ENCODE measurements at places on chromosomes 4 and X.
A peak's percentile ranks its signal among the peaks of the same experiment; 100 is the strongest.

DNA sequence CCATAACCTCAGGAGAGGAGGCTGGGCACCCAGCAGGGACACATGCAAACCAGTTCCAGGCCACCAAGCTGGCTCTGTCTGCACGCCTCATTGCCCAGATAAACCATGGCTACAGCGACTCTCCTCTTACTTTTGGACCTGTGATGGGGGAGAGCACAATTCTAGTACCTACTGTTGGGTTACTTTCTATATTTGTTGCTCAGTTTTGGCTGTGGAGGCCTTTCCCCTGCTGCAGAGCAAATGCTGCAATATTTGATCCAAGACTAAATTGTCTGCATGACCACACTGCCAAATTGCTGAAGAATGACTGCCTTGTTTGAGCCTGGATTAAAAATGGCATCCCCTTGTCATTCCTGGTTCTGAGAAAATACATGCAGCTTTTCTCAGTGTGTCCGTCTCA is 253.5 kb downstream of the ARHGAP10 start:
- no peak for DNase-seq

DNA sequence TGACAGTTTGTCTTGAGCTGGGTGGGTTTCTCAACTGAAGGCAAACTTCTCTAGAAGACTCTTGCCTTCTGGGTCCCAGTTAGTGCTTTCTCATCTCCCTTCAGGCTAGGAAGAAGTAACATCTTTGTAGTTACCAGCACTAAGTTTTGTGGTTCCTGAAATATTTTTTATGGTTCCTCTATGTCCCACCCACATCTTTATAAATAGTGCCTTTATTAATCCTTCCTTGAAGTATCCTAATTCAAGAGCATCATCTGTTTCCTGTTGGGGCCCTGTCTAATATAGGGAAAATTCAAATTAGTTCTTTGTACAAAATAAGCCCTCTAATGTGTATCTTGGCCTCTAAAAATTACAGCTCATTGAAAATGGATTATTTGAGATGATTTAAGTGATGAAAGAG is 147.4 kb upstream of the MAOA start:
- DNase-seq: no peak

GRCh38 chrX:64204701-64205440 is 637 bp downstream of the AMER1 start:
- peak; percentile 71 for DNase-seq

DNA sequence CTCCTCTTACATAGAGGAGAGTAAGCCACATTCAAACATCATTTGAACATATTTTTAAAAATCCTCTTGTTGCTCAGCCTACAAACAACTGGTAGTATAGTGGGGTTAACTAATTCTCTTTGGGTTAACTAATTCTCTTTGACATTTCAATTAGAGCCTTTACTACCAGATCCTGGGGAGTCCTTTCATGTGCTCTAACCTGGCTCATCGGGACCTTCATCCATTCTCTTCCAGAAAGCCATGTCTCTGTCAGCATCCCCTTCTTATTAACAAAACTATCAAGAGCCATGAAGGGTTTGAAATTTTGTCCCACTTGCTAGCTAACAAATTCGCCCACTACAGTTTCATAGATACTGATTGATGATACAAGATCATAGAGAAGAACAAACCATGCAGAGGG is 349.8 kb upstream of the PABPC4L start:
- no peak for DNase-seq

- DNase-seq: no peak
Observed at GRCh38 chr4:135123632-135124031, 922.0 kb upstream of the PABPC4L start.

- DNase-seq: peak; percentile 95
Observed at GRCh38 chrX:46836701-46837557, at the start of gene RP2. Gene RP2, plus strand, starts transcription at chrX:46837043. Its CDS starts 58 bp downstream, at chrX:46837101.

GRCh38 chr4:37960098-37960497 is at the start of gene PTTG2:
Gene PTTG2, plus strand, starts transcription at chr4:37960398. Its CDS starts 37 bp downstream, at chr4:37960435.
- DNase-seq: no peak

- no peak for DNase-seq
Observed at GRCh38 chr4:149719357-149719756, 96.3 kb downstream of the IQCM start.

DNA sequence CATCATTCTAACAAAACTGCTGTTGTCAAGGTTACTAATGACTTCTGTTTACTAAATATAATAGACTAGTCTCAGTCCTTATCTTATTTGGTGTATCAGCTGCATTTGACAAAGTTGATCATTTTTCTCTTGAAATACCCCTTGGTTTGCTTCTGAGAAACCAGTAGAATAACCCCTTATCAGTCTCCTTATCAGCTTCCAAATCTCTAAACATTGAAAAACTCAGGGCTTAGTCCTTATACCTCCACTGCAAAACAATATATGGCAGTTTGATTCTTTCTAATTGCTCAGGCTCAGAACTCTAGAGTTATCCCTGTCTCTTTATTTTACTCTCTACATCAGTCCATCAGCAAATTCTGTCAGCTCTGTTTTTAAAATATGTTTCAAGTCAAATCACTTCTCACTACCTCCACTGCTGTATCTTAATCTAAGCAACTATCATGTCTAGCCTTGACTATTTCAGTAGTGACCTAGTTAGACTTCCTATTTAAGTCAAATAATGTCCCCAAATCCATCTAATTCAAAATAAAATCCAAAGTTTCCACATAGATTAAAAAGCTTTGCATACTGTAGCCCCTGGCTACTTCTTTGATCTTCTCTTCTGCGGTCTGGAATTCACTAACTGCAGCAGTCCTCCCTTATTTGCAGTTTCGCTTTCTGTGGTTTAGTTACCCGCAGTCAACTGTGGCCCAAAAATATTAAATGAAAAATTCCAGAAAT is 87.1 kb upstream of the NPNT start:
- DNase-seq: no peak

DNA sequence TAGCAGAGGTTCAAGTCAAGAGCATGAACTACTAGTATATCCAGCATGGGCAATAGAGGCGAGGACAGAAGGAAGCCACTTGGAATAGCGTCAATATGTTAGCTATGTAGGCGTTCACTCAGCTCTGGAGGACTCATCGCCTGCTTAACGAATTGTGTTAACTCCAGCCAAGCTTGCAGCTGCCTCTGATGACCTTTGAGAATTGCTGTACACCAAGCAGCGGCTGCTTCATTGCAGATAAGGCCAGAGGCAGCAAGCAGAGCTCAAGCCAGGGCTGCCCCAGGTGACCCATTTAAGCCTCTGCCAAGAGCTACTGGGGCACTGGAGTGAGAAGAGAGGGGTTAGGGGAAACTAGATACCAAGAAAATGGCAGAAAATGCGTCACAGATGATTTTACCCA is 160.2 kb upstream of the IGFBP7 start:
- peak; percentile 80 for DNase-seq

- no peak for DNase-seq
Observed at GRCh38 chr4:155305619-155306018, 71.1 kb downstream of the MAP9 start.

DNA sequence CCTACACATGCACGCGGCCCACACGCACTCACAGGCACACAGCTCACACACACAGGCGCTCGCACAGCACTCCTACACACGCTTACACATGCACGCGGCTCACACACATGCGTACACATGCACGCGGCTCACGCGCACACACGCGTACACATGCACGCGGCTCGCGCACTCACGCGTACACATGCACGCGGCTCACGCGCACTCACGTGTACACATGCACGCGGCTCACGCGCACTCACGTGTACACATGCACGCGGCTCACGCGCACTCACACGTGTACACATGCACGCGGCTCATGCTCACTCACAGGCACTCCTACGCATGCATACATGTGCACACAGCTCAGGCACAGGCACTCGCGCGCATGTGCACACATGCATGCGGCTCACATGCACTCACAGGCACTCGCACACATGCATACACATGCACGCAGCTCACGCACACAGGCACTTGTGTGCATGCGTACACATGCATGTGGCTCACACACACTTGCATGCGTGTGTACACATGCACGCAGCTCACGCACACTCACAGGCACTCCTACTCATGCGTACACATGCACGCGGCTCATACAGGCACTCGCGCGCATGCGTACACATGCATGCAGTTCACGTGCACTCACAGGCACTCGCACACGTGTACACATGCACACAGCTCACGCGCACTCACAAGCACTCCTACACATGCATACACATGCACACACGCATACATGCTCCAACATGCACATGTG is 44.9 kb downstream of the GAK start:
- no peak for DNase-seq

- DNase-seq: no peak
Observed at GRCh38 chr4:182711211-182711610, 206.0 kb downstream of the DCTD start.

GRCh38 chrX:152897222-152898131 is at the start of gene ZNF185:
Gene ZNF185, plus strand, starts transcription at chrX:152898067. Its CDS starts 16,423 bp downstream, at chrX:152914490.
- no peak for DNase-seq

DNA sequence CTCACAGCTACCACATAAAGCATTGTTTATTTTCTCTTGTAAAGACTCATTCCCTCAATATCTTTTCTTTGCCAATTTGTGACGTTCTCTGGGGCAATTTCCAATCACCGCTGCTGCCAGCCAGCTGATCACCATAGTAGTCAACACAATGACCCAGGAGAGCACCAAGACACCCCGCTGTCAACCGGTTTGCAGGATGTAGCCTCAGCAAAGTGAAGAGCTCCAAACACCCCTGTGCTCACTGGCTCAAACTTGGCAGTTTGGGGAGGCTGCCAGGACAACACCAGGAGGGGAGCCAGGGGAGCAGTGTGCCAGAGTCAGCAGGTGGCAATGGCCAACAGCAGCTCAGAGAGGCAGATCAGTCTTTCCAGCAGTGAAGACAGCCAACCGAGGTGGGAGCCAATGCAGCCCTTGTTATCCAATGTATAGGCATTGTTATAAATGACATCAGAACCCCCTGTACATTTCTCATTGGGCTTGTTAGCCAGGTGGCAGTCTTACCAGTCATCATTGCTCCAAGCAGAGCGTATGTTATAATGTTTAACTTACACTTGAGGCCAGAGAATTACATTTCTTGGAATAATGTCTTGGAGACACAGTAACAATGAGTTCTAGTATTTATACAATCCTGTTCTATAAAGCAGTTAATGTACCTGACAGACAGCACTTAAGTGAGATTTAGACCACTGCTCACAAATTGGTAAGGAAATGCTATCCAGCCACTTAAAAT is 274.9 kb upstream of the GK2 start:
- no peak for DNase-seq

DNA sequence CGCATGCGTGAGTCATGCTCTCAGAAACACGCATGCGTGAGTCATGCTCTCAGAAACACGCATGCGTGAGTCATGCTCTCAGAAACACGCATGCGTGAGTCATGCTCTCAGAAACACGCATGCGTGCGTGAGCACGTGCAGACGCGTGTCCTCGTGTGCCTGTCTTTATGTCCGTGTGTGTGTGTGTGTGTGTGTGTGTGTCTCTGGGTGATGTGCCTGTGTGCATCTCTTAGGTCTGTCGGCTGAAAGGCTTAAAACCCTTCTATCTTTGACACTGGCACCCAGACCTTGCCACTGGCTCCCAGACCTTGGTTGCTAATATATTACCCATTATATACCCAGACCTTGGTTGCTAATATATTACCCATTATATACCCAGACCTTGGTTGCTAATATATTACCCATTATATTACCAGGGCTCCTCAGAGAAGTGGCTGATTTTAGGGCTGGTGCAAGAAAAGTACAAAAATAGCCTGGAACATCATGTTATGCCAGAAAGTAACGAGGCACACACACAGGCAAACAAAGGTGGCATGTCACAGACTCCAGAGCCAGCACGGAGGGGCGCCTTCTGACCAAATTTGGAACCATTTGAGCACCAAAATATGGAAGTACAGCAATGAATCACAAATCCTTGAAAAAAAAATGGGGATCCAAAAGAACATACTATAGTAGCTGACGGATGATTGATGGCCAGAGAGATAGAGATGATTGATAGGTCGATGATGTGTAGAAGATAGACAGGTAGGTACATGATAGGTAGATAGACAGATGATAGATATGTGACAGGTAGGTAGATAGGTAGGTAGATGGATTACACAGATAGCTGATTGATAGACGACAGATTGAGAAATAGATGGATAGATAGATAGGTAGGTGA is 19.2 kb upstream of the ADRA2C start:
- no peak for DNase-seq

GRCh38 chrX:131213400-131213799 is 75.7 kb downstream of the IGSF1 start:
- no peak for DNase-seq

- DNase-seq: no peak
Observed at GRCh38 chr4:4666693-4667621, 125.1 kb upstream of the STX18 start.

- peak; percentile 82 for DNase-seq
Observed at GRCh38 chr4:184473499-184474262, 669 bp downstream of the IRF2 start.
